ENCODE measurements at places on chromosomes 3 and 15.

DNA sequence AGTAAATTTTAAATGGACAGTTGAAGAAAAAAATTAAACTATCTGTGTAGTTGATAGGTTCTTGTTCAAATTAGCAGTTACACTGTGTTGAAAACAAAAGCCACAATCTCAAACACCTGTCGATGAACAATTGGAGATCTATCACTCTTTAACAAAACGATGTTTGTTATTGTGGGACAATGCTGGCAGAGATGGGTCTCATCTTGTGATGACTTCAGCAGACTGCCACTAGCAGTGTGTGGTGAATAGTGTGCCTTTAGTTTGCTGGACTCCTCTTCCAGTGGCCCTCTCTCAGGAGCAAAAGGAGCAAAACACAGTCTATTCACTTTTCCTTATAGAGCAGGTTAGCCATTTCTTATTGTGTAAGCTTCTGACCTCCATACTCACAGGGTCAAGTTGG, 14.7 kb upstream of the TRIM59 start:
- no peak for DNase-seq

GRCh38 chr15:60649845-60650548, 171.1 kb upstream of the ICE2 start:
- peak; percentile 64 for DNase-seq

DNA sequence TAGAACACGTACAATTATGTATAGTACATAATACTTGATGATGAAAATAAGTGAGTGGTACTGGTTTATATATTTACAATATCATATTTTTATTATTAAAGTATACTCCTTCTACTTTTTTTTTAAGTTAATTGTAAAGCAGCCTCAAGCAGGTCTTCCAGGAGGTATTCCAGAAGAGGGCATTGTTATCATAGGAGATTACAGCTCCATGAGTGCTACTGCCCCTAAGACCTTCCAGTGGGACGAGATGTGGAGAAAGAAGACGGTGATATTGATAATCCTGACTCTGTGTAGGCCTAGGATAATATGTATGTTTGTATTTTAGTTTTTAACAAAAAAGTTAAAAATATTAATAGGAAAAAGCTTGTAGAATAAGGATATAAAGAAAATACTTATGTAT, 40.3 kb upstream of the SCN5A start:
- no peak for DNase-seq

GRCh38 chr15:44813231-44813630, 76.9 kb downstream of the TRIM69 start:
- no peak for DNase-seq

GRCh38 chr15:73927003-73927475, 777 bp downstream of the LOXL1 start:
- peak; percentile 35 for DNase-seq

DNA sequence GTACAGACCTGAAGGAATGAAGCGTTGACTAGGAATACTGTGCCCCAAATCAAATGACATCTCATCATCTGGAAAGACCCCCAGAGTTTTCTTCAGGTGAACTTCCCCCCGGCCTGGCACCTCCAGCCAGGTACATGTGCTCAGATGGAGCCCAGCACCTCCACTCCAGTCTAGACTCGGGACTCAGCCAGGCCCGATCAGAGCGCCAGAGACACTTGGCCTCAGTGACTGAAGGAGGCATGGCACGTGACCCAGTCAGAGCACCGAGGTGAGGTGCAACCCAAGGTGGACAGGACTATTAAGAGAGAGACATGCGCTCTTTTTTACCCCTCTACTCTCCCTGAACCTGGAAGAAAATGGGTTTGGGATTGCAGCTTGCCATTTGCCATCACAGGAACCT, 48.5 kb downstream of the CD47 start:
- no peak for DNase-seq

GRCh38 chr15:62469874-62470688, 305.0 kb upstream of the C2CD4B start:
- no peak for DNase-seq

GRCh38 chr3:109687626-109688025, 350.3 kb upstream of the DPPA4 start:
- DNase-seq: no peak

GRCh38 chr3:11917051-11917450, 70.4 kb upstream of the TAMM41 start:
- DNase-seq: no peak

DNA sequence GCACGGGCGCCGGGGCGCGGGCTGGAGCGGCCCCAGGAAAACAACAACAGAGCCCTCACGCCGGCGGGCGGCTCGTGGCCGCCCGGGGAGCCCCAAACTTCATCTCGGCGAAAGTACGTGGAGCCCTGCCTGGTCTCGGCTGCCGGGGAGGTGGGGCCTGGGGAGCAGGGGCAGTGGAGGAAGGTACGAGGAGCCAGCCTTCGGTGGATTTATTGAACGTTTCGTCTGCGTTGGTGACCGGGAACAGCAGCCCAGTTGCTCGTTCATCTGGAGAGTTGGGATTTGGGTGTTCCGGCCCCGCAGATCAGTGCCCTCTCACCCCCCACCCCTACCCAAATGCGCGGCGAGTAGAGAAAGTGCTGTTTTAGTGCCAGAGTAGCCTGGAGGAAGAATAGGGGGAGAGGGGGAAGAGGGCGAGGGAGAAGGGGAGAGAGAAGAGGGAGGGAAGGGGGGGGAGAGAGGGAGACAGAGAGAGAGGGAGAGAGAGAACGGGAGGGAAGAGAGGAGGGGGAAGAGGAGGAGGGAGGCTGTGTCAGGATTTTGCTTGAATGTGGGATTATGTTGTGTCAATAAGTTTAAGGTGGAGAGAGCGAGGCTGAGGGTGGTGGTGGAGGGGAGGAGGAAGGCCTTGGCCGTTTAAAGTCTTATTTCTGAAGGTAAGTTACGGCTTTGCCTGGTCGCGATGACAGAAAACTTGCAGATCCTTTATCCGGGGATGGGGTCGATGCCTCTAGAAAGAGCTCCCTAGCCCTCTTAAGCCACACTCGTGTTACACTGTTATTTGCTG, 970 bp downstream of the BBX start:
- DNase-seq: peak; percentile 53

DNA sequence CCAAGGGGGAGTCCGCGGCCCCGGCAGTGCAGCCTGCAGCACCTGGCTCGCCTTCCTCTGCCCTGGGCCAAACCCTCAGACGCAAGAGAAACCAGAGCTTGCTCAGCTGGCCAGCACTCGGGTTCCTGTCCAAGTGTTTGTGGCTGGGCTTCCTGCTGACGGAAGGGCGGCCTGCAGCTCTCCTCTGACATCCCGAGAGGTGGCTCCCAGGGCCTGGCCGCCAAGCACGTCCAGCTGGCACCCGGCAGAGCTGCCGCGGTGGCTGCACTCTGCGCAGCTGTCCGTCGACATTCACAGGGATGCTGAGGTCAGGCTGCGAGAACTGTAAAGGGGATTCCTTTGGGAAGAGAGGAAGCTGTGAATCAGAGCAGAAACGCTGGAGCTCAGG, 85.6 kb downstream of the CPN2 start:
- no peak for DNase-seq

DNA sequence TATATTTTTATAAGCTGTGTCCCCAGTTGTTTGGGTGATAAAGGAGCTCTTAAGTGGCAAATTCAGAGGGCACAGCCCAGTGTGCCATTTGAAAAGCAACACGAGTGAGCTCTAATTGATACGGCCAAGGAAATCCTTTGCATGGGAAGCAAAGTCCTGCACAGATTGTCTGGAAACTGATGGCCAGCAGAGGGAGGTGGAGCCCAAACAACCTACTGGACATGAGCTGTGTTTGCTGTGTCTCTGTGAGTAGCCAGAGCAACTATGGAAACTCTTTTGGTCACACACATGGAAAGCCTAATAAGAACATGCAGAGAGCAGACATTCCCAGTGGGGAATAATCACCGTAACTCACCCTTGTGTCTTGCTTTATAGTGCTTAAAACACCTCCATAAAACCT, 24.4 kb downstream of the ONECUT1 start:
- no peak for DNase-seq

- DNase-seq: no peak
Measured at GRCh38 chr3:197667968-197668367, 68.7 kb downstream of the RUBCN start.

DNA sequence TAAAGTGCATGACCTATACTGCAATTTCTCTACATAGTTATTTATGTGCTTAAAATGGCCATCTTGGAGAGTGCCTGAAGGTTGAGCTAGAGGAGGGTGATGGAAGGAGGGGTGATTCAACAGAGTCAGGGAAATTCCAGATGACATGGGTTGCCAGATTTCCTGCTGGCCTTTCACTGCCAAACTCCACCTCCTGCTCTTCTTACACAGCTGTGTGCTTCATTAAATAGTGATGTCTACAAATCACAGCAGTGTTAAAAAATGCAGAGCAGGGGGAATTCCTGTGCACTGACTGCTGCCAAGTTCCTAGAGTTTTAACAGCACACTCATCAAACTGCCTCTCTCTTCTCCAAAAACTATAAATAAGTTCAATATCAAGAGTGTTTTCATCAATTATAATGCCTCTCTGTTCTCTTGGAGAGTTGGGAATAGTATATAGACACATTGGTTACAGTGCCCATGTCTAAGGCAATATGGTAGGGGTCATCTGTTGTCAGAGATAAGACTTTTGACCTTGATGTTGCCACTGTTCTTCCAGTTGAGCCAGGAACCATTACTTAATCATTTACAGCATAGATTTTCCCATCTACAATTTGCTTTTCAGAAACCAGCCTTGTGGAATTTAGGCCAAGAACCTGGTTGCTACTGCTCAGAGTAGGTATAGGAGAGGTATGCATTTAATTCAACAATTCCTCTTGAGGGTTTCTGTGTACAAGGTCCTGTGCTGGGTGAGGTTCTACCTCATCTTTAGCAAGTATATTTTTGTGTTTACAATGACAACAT, 79.6 kb downstream of the TP63 start:
- DNase-seq: no peak

DNA sequence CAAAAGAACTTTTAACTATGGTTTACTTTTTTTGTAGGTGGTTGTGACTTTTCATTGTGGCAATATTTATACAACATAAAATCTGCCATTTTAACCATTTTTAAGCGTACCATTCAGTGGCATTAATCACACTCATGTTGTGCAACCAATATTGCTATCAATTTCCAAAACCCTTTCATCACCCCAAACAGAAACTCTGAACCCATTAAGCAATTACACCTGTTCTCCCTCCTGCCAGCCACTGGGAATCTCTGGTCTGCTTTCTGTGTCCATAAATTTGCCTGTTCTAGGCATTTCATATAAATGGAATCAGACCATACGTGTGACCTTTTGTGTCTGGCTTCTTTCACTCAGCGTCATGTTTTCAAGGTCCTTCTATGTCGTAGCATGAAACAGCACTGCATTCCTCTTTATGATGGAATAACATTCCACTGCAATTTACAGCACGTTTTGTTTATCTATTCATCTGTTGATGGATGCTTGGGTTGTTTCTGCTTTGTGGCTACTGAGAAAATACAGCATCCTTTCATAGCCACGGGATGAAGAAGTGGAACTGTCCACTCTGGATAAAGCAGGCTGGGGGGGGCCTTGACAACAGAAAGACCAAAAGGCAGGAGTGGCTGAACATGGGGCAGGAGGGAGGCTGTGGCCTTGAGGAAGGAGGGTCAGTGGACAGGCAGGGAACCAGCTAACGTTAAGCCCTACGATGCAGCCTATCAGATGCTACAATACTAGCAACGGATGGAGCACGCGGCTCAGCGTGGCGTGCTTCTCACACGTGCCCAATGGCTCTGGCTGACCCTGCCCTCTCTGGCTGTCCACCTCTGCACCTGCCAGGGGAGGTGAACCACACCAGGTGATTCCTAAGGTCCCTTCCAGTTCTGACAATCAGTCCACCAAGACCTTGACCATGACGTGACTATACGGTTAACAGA, 110.9 kb downstream of the SEC22A start:
- no peak for DNase-seq

DNA sequence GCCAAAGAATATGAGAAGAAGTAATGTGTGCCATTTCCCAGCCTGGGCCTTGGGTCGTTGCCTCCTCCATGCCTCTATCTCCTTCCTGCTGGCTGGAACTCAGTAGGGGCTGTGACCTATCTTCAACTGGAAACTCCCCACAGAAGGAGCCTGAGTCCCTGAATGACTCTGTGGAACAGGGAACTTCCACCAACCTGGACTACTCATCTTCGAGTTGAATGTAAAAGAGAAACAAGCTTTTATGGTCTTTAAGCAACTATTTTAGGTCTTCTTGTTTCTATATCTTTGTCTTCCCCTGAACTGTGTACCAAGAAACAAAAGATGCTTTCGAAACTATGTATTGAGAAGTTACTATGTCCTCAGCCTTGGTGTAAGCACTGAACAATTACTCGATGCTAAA, 355.3 kb upstream of the NR2F2 start:
- DNase-seq: no peak

- no peak for DNase-seq
Measured at GRCh38 chr3:172224560-172225214, 185.3 kb downstream of the FNDC3B start.

GRCh38 chr3:64023861-64024223, 548 bp upstream of the PSMD6 start:
- no peak for DNase-seq

DNA sequence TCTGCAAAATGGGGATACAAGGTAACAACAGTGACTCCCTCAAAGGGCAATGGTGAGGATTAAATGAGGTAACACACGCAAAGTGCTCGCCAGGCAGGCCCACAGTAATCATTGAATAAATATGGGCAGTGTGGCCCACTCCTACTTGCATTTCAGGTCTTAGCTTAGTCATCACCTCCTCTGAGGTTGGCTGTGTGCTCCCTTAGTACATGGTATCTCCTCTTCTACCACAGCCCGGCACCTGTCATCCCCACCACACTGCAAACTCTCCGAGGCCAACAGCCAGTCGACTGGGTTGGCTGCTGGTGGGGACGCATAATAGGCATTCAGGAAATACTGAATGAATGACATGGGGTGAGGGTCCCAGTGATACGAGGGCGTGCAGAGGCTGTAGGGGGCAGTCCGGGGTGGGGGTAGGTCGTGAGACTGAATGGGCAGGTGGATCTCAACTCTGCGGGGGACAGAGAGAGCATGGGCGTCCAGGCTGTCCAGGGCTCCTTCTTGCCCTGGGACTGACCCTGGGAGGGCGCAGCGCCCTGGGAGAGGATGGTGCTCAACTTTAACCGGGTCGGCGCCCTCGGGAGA, 375 bp upstream of the MYZAP start:
- peak; percentile 17 for DNase-seq

DNA sequence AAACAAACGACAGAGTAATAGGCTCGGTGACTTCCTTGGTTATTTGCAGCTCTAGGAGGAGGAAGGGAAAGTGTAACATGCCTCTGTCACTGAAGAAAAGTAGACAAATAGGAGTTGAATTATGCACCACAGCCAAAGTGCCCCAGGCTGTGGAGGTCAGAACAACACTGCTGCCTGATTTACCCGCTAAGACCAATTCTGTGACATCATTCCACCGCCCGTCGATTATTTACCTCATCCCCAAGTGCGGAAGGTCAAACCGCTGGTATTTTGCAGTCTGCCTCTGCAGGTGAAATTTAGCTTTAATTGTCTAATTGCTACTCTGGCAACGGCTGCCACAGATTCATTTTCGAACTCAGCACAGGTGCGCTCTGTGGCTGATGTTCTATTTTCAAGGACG, 106.3 kb upstream of the PRICKLE2 start:
- DNase-seq: no peak

Measured in stimulated activated CD4-positive, alpha-beta T cell treated with anti-CD3 and anti-CD28 coated beads, Interleukin-4, amount 100 ng/mL, for 24 hours (primary cell).